Activated CD4-positive, alpha-beta T cell treated with anti-CD3 and anti-CD28 coated beads, Interleukin-2, amount 50 U/mL, for 48 hours (primary cell): ENCODE measurements at places on chromosomes 7 and 10.

GRCh38 chr7:48118041-48118440 lies 29.0 kb downstream of the UPP1 start:
- DNase-seq: no peak

- no peak for DNase-seq
Measured at GRCh38 chr10:103720328-103720963, 134.9 kb downstream of the SH3PXD2A start.

- DNase-seq: no peak
Measured at GRCh38 chr10:30586828-30587227, 42.7 kb downstream of the LYZL2 start.

DNA sequence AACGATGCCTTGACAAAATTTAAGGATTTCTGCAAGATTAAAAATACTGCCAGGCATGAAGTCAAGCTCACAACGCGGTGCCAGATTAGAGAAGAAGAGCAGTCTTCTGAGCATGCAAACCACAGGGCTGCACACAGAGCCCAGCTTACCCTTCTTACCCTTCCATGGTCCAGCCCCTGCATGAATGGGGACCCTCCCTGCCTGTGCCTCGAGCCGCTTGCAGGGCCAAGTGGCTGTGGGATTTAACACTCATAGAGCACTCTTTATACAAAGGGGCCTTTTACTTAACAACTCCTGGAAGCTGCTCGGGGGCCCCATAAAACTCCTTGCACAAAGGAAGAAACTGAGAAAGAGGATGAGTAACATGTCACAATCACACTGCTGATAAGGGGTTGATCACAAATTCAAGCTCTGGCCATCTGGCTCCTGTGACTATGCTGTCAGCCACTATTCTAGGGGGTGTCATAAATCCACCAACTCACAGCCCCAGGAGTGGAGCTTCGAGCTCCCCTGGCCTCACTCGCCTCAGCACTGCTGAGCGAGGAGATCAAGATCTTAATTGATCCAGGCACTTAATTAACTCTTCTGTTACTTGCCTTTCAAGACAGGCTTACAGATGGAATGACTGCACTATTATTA lies 514.8 kb downstream of the TNS3 start:
- no peak for DNase-seq

DNA sequence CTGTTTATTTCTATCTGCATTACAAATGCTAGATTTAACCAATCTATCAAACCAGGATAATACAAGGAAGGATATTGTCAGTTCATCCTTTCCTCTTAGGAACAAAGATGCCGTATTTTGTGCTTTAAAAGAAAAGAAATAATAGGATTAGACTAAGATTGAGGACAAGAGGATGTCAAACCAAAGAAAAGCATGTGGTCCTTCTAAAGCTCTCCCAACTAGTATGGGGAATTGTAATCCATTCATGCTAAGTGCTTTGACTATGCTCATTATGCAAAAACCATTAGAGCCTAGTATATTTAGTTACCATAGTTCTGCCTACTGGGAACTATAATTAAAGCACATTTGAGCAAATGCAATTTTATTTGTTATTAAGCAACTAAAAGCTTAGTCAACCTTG lies 280.2 kb downstream of the GRM8 start:
- no peak for DNase-seq
